ENCODE measurements at places on chromosomes 6 and 20. TPM values are rescaled to one million over a fixed set of nuclear protein-coding genes. Genes with fewer than 3 reads are reported as not detected.
A peak's percentile ranks its signal among the peaks of the same experiment; 100 is the strongest.

DNA sequence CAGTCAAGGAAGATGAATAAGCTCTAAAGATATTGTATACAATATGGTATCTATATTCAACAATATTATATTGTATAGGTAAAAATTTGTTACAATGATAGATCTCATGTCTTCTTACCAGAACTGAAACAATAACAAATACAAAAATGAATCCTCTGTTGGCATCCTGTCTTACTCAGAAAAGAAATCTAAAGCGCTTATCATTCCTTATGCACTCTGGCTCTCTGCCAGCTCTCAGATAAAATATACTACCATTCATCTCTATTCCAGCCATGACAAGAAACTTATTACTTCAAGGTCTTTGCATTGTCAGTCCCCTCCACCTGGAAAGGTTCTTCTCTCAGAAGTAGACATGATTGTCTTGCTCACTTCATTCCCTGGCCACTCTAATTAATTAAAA is 138.6 kb downstream of the THEMIS start:
- no peaks in the 10 kb centered on the region for H3K4me1 ChIP-seq
- no peak for DNase-seq
- H3K36me3 ChIP-seq: no peaks in the 10 kb centered on the region
- H3K27ac ChIP-seq: no peak overlapping the region
- no peak overlapping the region for H3K4me3 ChIP-seq

DNA sequence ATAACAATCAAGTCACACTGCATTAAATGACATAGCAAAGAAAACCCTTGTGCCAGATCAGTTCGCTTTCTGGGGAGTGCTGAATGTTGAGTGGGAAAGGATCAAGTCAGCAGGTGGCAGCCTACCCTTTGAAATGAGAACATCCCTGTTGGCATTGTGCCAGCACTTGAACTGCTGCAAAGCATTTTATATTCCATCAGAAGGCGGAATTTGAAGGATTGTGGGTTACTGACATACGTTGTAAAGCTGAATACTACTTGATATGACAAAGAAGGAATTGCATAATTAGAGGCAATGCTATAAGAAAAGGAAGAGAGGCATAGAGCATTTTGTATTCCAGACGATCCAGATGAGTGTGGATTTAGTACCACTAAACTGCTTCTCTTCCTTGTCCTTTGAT is 26.5 kb downstream of the BCKDHB start:
- no peak overlapping the region for H3K27ac ChIP-seq
- DNase-seq: peak; percentile 60
- H3K4me1 ChIP-seq: no peaks in the 10 kb centered on the region
- no peak overlapping the region for H3K4me3 ChIP-seq
- H3K27me3 ChIP-seq: no peaks in the 10 kb centered on the region
- H3K36me3 ChIP-seq: no peaks in the 10 kb centered on the region

DNA sequence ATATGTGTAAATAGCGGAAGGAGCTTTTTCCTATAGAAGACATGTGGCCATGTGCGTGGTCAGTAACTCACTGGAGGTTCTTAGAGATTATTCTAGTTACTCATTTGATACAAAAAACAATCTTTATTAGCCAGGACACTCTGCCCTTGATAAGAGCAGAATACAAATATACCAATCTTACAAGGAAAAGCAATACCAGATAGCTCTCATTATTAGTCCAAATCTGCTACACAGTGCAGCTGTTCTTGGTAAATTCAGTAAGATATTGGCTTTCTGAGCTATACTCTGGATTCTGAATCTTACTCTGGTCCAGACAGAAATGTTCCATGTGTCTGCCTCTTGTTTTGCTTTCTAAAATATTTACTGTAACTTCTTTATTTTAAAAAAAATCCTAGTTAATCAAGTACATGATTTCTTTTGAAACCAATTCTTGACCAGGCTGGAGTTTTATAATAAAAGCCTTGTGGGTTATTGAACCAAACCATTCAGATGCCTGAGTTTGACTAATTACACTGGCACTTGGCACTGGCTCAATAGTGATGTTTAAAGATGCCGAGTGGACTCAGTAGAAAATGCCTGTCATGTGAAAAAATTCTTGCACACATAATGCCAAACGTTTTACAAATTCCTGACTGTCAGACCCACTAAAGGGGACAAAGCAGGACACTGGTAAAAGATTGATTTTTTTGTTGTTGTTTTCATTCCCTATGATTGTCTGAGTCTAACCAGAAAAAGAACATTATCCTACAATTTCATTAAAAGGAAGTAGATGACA is 242.8 kb upstream of the TCF21 start:
- no peaks in the 10 kb centered on the region for H3K36me3 ChIP-seq
- H3K4me3 ChIP-seq: no peak overlapping the region
- H3K27ac ChIP-seq: no peak overlapping the region
- peaks cover 6% of the 10 kb centered on the region for H3K4me1 ChIP-seq

- DNase-seq: no peak
- H3K27me3 ChIP-seq: no peaks in the 10 kb centered on the region
- H3K4me3 ChIP-seq: no peak overlapping the region
- H3K36me3 ChIP-seq: no peaks in the 10 kb centered on the region
Measured at GRCh38 chr6:44932651-44933091, 395.5 kb upstream of the RUNX2 start.

DNA sequence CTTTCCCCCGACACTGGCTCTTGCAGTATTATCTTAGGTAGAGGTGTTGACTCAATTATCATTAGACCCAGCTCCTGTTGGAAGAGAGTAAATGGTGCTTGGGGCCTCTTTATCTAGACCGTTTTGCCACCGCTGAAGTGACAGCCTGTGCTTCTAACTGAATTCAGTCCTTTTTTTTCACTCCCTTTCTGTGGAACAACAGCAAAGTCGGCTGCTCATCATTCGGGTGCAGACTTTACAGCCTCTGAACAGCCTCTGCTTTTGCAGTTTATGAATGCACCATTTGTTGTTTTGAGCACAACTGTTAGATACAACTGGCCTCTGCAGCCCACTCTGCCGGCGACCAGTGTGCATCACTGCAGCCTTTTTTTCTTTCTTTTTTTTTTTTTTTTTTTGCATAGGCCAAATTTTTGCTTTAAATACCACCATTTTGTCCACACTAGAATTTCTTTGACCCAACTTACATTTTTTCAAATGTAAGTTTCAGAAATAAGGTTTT is 35.8 kb downstream of the RREB1 start:
- H3K27me3 ChIP-seq: peaks cover 4% of the 10 kb centered on the region
- no peak overlapping the region for H3K4me3 ChIP-seq
- H3K4me1 ChIP-seq: peaks cover 41% of the 10 kb centered on the region
- no peaks in the 10 kb centered on the region for H3K36me3 ChIP-seq

DNA sequence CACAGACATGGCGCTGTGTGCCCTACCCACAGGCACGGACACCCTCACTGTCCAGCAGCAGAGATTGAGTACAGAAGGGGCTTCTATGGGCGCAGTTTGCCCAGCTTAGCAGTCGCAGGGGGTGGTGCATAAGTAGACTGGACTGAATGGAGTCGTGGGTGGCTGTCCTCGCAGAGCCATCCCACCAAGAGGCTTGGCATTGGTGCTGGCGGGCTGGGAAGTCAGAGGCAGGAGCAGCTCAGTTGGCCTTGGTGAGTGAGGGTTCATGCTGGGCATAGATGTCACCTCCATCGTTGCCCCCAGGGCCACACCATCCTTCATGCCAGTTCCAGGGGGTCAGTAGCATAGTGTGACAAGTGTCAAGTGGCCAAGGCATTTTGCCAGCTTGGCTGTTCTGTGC is 25.2 kb downstream of the SUMO4 start:
- DNase-seq: no peak
- no peak overlapping the region for H3K4me3 ChIP-seq
- no peak overlapping the region for H3K27ac ChIP-seq
- H3K4me1 ChIP-seq: peaks cover 7% of the 10 kb centered on the region
- no peaks in the 10 kb centered on the region for H3K36me3 ChIP-seq

DNA sequence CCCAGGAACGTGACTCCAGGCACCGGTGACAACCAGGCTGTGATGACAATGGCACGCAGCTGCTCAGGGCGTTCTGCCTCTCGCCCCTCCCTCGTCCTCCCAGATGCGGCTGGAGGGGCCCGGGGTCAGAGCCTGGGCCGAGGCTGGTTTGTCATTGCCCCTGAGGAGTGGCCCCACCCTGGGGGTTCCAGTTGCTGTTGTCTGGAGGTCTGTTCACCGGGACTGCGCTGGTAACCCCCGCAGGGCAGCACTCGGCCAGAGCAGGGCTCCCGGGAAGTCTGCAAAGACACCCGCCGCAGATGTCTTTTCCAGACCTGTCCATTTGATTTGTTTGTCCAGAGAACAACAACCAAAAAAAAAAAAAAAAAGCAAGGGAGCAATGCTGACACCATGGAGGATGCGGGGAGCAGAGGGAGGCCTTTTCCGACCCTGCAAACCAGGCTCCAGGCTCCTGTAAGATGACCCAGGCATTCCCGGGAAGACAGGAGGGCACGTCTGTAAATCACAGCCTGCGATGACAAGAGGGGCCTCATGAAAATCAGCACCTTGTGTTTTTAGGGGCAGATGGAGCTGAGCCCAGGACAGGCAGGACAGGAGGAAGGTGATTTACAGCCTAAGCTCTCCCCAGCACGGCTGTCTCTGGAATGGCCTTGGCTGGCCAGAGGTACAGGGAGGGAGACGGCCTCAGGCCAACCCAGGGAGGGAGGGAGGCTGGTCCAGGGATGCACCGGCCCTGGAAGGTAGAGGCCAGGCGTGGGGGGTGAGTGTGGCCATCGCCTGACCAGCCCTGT is 189.3 kb downstream of the ERMARD start:
- H3K4me3 ChIP-seq: no peak overlapping the region
- H3K27ac ChIP-seq: no peak overlapping the region
- peaks cover 15% of the 10 kb centered on the region for H3K36me3 ChIP-seq
- peaks cover 5% of the 10 kb centered on the region for H3K27me3 ChIP-seq
- peaks cover 5% of the 10 kb centered on the region for H3K4me1 ChIP-seq
- DNase-seq: no peak

GRCh38 chr6:149852180-149852579 is 12.0 kb downstream of the LRP11 start:
- H3K27ac ChIP-seq: no peak overlapping the region
- H3K27me3 ChIP-seq: no peaks in the 10 kb centered on the region
- peaks cover 13% of the 10 kb centered on the region for H3K36me3 ChIP-seq

DNA sequence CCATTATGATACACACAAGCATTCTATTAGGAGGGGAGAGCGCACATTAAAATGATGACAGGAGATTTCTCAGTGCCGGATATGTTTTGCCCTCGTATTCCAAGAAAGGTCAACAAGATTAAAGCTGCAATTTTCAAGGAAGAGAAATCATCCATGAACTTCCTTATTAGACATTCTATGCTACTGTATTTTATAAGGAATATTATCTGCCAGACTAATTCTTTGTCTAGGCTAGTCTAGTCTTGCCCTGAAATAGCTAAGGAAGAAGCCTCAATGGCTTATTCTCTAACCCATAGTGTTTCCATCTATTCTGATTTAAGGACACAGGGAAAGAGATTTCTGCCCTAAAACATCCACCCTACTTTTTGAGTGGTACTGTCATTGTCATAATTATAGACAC is 315.4 kb downstream of the ADGRG6 start:
- no peak overlapping the region for H3K4me3 ChIP-seq
- H3K4me1 ChIP-seq: no peaks in the 10 kb centered on the region
- no peak overlapping the region for H3K27ac ChIP-seq

DNA sequence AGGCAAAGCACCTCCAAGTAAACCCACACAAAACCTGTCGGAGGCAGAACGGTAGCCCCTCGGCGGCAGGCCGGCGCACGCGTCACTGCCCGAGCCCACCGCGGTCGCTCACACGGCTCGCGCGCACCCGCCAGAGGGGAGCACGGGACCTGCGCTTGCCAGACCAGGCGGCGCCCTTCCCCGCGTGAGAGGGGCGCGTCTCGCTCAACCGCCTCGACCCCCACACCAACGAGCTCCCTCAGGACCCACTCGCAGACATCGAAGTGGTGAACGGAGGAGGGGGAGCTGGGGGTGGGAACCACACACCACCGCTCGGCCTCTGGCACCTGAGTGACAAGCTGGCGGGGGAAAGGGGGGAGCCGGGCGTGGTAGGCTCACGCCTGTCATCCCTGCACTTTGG is 1513.4 kb upstream of the DEFB115 start:
- no peak overlapping the region for H3K27ac ChIP-seq
- DNase-seq: no peak
- H3K27me3 ChIP-seq: peaks cover 4% of the 10 kb centered on the region
- H3K4me1 ChIP-seq: no peaks in the 10 kb centered on the region
- H3K36me3 ChIP-seq: no peaks in the 10 kb centered on the region
- H3K4me3 ChIP-seq: no peak overlapping the region

DNA sequence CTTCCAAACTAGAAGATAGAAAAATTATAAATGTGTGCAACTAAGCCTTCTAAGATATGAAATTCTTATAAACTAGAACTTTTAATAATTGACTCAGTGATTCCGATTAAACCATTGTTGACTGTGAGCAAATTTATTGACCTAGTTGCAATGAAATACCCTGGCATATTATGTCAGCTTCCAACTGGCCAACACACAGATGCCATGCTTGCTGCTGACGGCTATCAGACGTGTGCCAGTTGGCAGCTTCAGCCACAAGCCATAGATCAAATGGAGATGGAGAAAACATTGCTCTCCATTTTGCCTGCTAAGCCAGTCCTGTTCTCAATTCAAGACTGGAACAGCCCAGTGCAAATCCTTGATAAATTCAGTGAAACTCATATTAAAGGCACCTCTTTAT is 101.7 kb upstream of the HDGFL1 start:
- no peaks in the 10 kb centered on the region for H3K4me1 ChIP-seq
- H3K36me3 ChIP-seq: no peaks in the 10 kb centered on the region
- H3K27ac ChIP-seq: no peak overlapping the region
- DNase-seq: no peak
- peaks cover 2% of the 10 kb centered on the region for H3K27me3 ChIP-seq

- H3K4me3 ChIP-seq: no peak overlapping the region
- peaks cover 2% of the 10 kb centered on the region for H3K27me3 ChIP-seq
- no peak overlapping the region for H3K27ac ChIP-seq
- H3K36me3 ChIP-seq: no peaks in the 10 kb centered on the region
- no peak for DNase-seq
Measured at GRCh38 chr6:142510211-142510610, 208.4 kb downstream of the ADGRG6 start.

GRCh38 chr20:5442101-5442500 is 125.3 kb upstream of the PROKR2 start:
- H3K4me1 ChIP-seq: no peaks in the 10 kb centered on the region
- H3K27ac ChIP-seq: no peak overlapping the region
- H3K36me3 ChIP-seq: no peaks in the 10 kb centered on the region
- H3K27me3 ChIP-seq: no peaks in the 10 kb centered on the region
- DNase-seq: no peak

DNA sequence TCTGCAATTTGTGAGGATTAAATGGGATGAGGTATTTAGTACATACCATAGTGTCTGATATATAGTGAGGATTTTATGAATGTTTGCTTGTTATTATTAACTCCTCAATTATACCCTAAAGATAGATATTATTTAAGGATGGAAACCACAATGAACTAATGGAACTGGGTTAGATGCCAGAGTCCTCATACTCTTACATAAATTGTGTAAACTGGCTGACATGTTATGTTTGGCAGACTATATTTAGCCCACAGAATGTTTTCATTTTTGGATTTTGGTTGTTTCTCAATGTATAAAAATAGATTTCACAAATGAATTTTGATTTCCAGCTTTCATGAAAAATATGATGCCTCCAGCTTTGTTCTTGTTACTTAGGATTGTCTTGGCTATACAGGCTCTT is 37.6 kb downstream of the HTR1B start:
- no peak for DNase-seq
- no peak overlapping the region for H3K4me3 ChIP-seq
- H3K27me3 ChIP-seq: peaks cover 2% of the 10 kb centered on the region
- no peaks in the 10 kb centered on the region for H3K4me1 ChIP-seq
- H3K36me3 ChIP-seq: no peaks in the 10 kb centered on the region

The KCNQ5 gene
- 1.5 TPM for total RNA-seq

The OXT gene
- total RNA-seq: not detected

The PKIB gene
- total RNA-seq: 48.1 TPM

The HNF4A gene
- total RNA-seq: not detected

The CHRNA4 gene
- 165 TPM for total RNA-seq

The HLA-DQA2 gene
- not detected for total RNA-seq

The PLN gene
- total RNA-seq: not detected

The LKAAEAR1 gene
- not detected for total RNA-seq

All from glutamatergic neuron (in vitro differentiated cells).